ENCODE measurements at places on chromosomes 5 and 9. TPM values are rescaled to one million over a fixed set of nuclear protein-coding genes. Genes with fewer than 3 reads are reported as not detected.
A peak's percentile ranks its signal among the peaks of the same experiment; 100 is the strongest.

GRCh38 chr9:129886226-129887174, 51.2 kb downstream of the USP20 start:
- peak; percentile 57 for DNase-seq

GRCh38 chr5:139682016-139682975, 34.1 kb downstream of the CXXC5 start:
- peak; percentile 63 for DNase-seq

DNA sequence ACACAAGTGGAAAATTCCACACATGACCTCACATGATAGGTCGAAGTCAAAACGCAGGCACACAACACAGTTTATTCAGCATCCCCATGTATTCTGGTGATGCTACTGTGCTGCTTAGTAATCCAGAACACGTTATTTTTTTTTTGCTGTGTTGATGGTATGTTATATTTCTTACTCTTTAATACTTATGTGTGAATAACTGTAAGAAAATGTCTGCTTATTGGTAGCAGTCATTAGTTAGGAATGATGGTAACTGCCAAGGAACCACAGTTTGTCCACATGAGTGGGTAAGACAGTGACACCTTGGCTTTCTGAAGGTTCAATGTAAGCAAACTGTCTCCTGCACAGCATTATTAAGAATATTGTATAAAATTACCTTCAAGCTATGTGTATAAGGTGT, 107.7 kb upstream of the DAPK1 start:
- no peak for DNase-seq

GRCh38 chr5:34474573-34475021, 181.5 kb upstream of the RAI14 start:
- peak; percentile 67 for DNase-seq

DNA sequence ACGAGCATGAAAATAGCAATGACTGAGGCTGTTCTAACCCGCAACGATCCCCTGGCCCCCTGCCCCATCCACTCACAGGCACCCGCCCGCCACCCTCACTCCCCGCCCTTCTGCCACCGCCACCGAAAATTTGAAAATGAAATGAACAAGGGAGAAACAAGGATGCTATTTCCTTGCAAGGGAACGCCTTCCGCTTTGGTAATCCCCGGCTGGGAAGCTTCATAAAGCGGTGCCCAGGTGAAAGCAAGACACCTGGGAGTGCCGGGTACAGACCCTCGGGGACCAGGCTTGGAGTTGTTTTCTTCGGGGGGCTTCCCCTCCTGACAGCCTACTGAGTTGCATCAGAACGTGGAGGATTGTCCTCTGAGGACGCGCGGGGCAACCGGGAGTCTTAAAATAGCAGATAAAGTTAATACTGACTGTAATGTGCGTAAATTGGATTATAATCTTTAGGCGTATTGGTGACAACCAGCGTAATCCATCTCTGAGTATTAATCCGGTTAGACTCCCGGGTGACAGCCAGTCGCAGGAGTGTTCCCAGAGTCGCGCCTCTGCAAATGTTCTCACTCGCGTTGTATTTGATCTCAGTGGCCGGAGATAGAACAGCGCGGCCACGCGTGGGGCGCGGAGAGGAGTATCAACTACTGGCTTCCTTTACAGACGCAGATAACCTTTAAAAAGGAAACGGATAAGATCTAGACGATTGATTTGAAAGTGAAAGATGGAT, 885 bp upstream of the MLLT3 start:
- peak; percentile 69 for DNase-seq

DNA sequence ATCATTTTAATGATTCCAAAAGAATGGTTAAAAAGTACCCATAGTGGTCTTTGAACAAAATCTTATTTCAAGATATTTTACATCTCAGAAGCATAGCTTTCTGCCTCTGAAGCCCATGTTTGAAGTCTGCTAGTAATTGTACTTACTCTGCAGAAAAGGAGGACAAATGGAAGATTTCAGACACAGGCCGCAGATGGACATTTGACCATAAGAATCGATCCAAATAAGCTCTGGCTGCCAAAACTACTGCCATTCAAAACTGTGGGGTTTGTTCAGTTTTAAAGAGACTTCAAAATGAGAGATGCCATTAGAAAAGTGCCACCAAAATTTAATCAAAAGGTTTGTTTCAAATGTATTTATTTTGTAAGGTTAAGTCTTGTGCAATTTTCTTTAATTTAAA, 306.7 kb downstream of the DTWD2 start:
- DNase-seq, result no peak

- DNase-seq, result no peak
Measured at GRCh38 chr9:25733336-25733982, 55.2 kb upstream of the TUSC1 start.

DNA sequence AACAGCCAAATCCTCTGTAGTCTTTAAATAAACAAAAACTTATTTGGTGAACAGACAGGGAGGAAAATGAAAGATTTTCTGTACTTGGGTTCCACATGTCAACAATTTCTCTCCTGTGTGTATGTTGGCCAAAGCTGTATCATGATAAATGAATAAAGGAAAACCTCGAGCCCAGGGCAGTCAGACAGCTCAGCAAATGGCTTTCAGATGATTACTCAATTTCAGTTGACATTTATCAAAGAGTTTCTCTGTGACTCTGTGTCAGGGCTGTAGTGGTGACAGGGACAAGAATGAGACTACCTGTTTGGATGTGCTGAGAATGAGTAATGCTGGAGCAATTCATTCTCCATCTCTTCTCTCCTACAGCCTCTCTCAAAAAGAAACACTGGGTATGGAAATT, 45.7 kb upstream of the PTGS1 start:
- peak; percentile 2 for DNase-seq

DNA sequence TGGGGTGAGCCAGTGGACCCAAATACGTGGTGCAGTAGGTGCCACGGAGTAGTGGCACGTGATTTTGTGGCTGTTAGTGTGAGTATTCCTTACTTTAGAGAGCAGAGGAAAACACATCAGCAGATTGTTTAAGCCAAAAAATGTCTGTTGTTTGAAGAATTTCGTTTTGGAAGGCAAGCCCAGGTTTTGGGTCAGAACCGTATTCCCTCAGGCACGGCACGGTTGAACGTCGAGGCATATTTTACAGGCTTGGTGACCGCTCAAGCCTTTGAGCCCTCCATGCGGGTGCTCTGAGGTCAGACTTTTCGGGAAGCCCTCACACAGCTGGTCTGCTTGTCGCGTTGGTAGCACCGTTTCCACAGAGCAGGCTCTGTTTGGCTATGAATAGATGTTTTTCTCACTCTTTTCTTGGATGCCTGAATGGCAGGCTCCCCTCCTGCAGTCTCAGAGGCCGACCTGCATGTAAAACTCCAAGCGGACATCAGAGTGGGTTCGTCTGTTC, 27.2 kb downstream of the NEK6 start:
- no peak for DNase-seq

GRCh38 chr9:124593651-124594058, 86.5 kb upstream of the NR5A1 start:
- peak; percentile 77 for DNase-seq

GRCh38 chr9:105890046-105890822, 195.9 kb downstream of the TMEM38B start:
- no peak for DNase-seq

DNA sequence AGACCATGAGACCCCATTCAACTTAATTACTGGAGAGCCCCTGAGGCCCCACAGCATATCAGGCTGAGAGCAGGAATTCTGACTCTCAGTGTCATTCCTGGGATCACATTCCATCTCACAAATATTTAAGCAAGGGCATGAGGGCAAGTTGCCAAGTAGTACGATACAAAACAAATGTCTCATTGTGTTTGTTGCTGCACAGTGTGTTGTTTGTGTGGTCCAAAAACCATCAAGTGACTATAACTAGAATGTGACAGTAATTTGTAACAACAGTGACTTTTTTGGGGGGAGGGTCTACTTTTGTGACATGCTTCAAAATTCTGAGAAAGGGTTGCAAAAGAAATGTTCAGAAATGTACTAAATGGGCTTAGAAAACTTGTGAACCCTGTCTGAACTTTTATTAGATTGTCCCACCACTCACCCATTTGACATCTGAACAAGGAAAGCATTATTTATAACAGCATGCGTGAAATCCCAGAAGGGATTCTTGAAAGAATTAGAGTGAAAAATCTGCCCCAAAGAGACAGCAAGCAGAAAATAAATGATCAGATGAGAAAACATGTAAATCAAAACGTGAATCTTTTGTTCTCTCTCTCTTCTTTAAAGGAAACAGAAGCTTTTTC, 347.0 kb downstream of the NTRK2 start:
- no peak for DNase-seq

DNA sequence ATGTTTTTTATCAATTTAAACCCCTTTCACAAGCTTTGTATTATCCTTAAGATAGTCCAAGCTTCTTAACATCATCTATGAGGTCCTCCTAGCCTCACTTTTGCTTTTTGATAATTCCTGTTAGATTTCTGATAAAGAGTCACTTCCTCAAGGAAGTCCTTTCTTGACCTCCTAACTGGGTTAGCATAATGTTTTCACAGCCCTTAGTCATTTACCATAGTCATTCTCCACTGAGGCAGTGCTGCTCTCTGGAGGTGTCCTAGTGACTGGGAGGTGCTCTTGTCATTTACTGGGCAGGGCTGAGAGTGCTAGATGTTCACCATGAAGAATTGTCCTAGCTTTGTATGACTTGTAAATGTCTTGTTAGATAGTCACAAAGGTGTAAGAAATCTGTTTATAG, 26.4 kb downstream of the TNPO1 start:
- peak; percentile 59 for DNase-seq

DNA sequence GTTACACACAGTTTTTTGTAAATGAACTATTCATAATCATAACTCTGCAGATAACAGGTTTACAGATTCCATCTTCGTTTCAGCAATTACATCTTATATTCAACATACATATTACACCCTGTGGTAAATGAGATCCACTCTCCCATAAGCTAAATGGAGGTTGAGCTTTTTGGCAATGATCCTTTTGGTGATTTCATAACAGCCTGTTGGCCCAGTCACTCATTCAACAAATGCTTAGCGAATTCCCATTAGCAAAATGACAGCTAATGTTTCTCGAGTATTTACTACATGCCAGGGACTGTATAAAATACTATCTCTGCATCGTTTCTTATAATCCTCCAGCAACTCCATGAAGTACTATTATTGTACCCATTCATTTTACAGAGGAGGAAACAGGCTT, 25.4 kb upstream of the AGXT2 start:
- DNase-seq, result no peak

DNA sequence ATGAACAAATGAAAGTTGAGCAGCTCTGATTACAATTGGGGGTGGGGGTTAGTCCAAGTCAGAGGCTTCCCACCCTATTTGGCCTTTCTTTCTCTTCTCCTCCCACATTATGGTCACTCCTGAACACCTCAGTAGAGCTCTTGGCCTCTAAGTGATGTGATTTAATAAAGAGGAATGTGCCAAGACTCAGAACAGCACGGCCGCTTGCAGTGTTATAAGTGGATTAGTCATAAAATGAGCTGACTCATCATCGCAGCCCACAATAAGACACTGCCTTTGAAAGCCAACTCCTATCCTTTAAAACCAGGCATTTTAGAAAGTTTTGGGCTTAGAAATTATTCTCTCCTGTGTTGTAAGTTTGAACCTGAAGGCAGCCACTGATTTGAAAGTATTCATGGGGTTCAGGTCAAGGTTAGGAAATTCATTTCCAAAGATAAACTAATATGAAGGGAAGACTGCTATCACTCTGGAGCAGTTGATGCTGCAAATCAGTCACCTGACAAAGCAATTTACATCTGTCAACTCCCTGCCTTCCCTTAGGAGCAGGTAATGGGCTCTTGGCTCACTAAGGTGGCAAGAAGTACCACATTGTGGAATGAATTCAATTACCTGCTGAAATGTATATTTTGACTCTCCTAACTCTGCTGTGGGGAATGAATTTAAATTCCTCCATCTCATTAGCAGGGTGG, 283.6 kb upstream of the NMUR2 start:
- no peak for DNase-seq

DNA sequence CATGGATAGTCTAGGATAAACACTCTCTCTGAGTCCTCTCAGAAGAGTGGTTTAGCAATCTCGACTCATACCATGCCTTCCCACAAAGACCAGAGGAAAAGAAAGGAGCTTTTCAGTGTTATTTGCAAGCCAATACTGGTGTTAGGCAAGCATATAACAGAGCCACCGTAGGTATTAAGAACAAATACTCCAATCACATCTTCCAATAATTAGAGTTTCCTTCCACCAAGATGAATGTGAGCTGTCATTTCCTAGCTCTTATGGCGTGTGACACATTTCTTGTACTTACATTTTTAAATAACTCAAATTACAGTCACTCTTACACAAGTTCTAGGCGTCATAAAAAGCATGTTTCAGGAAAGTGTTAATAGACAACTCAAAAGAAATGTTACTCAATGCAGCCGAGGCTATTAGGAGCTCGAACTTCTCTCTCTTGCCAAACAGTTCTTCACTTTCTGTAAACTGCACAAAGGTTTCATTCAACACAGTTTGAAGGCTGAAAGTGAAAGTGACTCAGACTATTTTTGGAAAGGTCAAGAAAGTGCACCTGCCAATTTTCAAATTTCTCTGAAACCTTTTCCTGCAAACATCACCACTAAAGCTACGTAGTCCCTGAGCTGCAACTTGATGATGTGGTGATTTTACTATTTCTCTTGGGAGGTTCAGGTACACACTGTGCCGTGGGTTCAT, 153.8 kb downstream of the AUH start:
- DNase-seq, result no peak

- DNase-seq, result no peak
Measured at GRCh38 chr9:111805830-111806241, 11.1 kb upstream of the SHOC1 start.

DNA sequence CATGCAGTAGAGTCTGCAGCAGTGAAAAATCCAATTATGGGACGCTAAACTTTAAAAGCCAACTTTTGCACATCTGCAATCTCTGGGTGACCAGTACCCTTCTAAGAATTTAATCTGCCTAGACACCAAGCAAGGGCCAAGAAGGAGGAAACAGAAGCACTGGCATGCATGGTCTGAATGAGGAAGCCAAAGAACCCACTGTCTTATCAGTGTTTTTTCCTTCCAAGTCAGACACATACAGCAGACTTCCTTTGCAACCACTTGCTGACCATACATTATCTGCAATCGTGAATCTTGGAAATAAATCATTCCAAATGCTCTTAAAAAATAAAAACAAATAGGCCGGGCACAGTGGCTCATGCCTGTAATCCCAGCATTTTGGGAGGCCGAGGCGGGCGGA, 65.9 kb downstream of the DEPDC1B start:
- DNase-seq, result no peak

DNA sequence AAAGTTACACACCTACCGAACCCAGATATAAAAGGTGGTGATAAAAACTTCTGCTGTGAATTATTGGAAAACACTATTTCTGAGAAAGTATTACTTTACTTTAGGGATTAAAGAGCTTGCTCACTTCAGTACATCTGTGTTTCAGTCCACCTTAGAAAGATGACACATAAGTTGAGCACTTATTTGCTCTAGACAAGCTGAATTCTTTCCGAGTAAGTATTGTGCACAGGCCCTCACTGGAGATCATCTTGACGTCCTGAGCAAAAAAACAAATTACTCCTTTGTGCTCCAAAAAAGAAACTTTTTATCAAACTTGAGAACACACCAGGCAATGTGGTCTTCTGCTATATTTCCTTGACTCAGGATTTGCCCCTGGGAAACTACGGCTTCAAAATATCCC, 231.0 kb upstream of the GRAMD2B start:
- no peak for DNase-seq

Gene ZNF462
- total RNA-seq, result 60.3 TPM

Gene EGFLAM
- total RNA-seq, result 2.0 TPM

Gene HCN1
- 2.4 TPM for total RNA-seq

Gene C9
- not detected for total RNA-seq

Gene LECT2
- total RNA-seq, result not detected

Gene PHYHD1
- total RNA-seq, result 15.2 TPM

Gene ADAMTSL1
- total RNA-seq, result 0.68 TPM

Gene FOXD4
- 0.47 TPM for total RNA-seq

Gene AQP3
- 2.5 TPM for total RNA-seq

Data from endodermal cell (in vitro differentiated cells).